T-helper 1 cell (primary cell): ENCODE measurements at places on chromosomes 1 and 21.

GRCh38 chr1:28927648-28928313 is 13.4 kb downstream of the EPB41 start:
- DNase-seq: no peak

GRCh38 chr1:27872059-27872801 is at the start of gene THEMIS2:
Gene THEMIS2, plus strand, starts transcription at chr1:27872544. Its CDS starts 28 bp downstream, at chr1:27872572.
- DNase-seq: peak; percentile 79

- DNase-seq: no peak
Measured at GRCh38 chr21:26732432-26733221, 112.6 kb downstream of the ADAMTS1 start.

GRCh38 chr1:211352985-211353515 is 26.4 kb downstream of the TRAF5 start:
- no peak for DNase-seq

- DNase-seq: no peak
Measured at GRCh38 chr1:165574295-165574694, 30.5 kb downstream of the LRRC52 start.

- DNase-seq: no peak
Measured at GRCh38 chr1:155479205-155479604, 83.4 kb downstream of the ASH1L start.
